ENCODE measurements at places on chromosomes 7 and 10.

GRCh38 chr7:128836729-128837348 is 6.6 kb downstream of the FLNC start:
- DNase-seq = no peak

DNA sequence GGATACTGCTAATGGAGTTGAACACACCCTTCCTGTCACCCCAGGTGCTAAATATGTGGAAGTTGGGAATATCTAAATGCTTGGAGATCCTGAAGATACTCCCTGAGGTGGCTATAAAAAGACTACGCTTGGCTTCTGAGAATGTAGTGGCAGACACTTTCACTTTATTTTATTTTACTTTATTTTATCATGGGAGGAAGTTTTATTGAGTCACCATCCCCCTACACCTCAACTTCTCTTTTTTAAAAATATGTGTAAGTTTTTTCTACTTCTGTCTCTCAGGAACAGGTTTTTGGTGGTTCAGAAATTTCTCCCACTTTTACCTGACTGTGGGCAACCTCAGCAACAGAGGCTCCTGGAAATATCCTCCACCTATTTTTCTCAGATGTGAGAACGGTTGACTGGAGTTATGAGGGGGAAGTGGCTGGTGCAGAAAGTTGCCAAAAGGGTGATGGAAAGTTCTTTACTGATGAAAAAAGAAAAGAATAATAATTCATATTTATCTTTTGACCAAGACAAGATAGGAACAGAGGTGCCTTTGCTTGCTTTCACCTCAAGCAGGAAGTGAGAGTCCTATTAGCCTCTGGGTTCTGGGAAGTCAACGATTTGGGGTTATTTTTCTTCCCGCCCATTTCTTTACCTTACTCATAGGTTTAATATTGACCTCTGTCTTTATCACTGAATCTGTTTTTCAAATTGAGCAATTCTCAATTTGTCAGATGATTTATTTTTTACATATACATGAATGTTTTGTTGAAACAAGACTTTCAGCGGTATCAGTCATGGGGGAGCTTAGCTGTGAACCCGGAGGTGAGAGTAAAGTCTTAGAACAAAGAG is 103.6 kb downstream of the AHR start:
- no peak for DNase-seq

- DNase-seq = no peak
These were observed 305.2 kb downstream of the FRMD4A start for GRCh38 chr10:14025283-14026189.

DNA sequence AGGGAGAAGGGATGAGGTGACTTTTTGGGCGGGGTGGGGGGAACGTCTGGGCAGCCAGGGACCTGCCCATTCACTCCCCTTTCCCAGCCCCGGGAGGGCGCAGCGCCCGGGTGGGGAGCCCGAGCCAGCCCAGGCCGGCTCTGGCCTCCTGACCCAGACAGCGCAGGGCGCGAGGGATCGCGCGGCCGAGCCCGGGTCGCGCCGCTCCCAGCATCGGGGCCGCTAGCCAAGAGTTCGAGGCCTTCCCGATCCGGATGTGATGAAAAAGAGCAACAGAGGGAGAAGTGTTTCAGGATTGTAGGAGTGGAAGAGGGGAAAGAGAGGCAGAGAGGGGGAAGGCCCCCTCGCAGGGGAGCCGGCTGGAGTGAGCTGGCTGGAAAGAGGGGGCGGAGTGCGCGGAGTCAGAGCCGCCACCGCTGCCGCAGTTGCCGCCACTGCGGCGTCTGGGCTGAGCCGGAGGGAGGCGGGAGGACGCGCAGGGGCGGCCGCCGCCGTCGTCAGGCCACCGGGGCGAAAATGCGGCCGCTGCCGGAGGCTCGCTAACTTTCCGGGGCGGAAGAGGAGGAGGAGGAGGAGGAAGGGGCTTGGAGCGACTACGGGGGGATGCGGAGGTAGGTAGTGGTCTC is at the start of gene MDFIC:
TSS of gene MDFIC (plus strand) at position 69 of the 626 bp plus-strand sequence. CDS start 940 bp downstream, outside the sequence.
- no peak for DNase-seq

- DNase-seq = no peak
These were observed 42.5 kb upstream of the FZD8 start for GRCh38 chr10:35684586-35684985.

- DNase-seq = no peak
These were observed 21.1 kb downstream of the SP4 start for GRCh38 chr7:21448974-21449373.

- no peak for DNase-seq
These were observed 141.3 kb upstream of the ZMIZ1 start for GRCh38 chr10:78927257-78927995.

DNA sequence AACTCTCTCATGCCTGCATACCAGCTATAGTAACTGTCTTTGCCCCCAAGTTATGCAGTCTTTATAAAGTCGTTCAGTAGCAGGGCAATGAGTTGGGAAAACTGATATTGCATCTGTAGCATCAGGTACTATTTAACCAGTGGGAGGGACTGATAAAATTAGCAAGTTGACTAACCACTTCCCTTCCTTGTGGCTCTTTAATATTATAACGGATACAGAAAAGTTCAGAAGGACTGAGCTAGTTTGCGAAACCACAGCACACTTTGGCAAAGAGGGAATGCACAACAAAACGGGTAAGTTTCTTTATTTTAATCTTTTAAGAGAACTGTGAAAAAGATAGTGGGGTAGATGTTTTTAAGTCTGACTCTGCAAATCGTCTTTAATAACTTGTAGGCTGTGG is 205.3 kb upstream of the HDAC9 start:
- no peak for DNase-seq

Measured in AG09319 (cell line).